ENCODE measurements at places on chromosomes 12 and 14.

- H3K27ac ChIP-seq: no peak overlapping the region
- peaks cover 7% of the 10 kb centered on the region for H3K4me1 ChIP-seq
- no peak for DNase-seq
- no peaks in the 10 kb centered on the region for H3K36me3 ChIP-seq
- H3K27me3 ChIP-seq: peaks cover 2% of the 10 kb centered on the region
Measured at GRCh38 chr12:81956468-81956860, 197.3 kb upstream of the PPFIA2 start.

GRCh38 chr14:32366986-32367385 is 37.9 kb downstream of the AKAP6 start:
- no peak overlapping the region for H3K27ac ChIP-seq
- no peak overlapping the region for H3K4me3 ChIP-seq
- no peaks in the 10 kb centered on the region for H3K36me3 ChIP-seq
- H3K4me1 ChIP-seq: peaks cover 7% of the 10 kb centered on the region

GRCh38 chr12:52121824-52122539 is 42.5 kb downstream of the SMIM41 start:
- H3K27ac ChIP-seq: no peak overlapping the region
- DNase-seq: peak; percentile 42
- no peaks in the 10 kb centered on the region for H3K36me3 ChIP-seq
- peaks cover 13% of the 10 kb centered on the region for H3K27me3 ChIP-seq
- peaks cover 14% of the 10 kb centered on the region for H3K4me1 ChIP-seq

DNA sequence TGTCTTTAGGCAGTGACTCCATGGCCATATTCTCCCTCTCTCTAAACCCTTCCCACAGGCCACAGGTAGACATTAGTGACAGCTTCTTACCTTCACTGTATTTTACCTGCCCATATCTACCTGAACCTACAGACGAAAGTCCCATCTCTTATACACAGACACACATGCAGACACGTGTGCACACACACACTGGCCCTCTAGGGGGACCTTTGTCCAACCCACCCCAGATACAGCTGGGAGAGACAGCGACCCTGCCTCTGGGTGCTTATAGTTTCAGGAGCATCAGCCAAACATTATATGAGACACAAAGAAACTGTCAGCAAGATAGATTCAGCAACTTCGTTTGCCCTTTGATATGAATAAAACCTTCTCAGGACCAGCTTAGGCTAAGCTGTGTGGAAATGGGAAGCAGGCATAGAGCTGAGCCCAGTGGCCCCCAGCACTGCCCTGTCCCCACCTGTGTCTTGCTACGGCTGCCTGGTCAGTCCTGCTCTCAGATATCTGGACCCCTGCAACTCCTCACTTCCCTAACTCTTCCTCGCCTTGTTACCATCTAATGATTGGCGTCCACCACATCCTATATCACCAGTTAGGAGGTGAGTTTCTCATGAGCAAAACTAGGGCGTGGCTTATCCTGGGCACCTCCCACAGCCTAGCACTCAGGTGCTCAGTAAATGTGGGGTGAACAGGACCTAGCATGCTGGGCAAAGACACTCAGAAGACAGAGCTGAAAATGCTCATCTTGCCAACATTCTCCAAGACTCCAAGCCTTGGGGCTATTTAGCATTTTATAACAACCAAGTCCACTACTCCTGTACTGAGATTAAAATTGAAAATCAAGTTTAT is 12.0 kb upstream of the CD9 start:
- no peak overlapping the region for H3K4me3 ChIP-seq
- H3K27ac ChIP-seq: no peak overlapping the region
- H3K36me3 ChIP-seq: no peaks in the 10 kb centered on the region
- H3K4me1 ChIP-seq: no peaks in the 10 kb centered on the region
